NCI-H510A treated with DMSO at 0.1 percent for 48 hours (cell line): ENCODE measurements at places on chromosomes 13 and 19.
A peak's percentile ranks its signal among the peaks of the same experiment; 100 is the strongest.

DNA sequence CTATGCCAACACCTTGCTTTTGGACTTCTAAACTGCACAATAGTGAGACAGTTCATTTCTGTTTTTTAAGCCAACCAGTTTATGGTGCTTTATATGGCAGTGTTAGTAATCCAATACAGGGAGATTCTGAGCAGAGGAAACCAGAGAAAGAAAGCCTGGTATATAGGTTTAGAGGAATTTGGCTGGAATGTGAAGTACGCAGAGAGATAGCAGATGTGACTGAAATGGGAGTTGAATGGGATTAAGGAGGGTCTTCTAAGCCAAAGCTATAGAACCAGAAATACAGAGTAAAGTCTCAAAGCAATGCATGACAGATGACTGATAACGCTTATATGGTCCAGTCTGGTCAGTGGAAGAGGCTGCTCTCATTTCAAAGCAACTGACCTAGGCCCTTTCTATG, 453.7 kb downstream of the GPC6 start:
- DNase-seq = no peak

- DNase-seq = no peak
These were observed 51.1 kb downstream of the RASL11A start for GRCh38 chr13:27321468-27322431.

DNA sequence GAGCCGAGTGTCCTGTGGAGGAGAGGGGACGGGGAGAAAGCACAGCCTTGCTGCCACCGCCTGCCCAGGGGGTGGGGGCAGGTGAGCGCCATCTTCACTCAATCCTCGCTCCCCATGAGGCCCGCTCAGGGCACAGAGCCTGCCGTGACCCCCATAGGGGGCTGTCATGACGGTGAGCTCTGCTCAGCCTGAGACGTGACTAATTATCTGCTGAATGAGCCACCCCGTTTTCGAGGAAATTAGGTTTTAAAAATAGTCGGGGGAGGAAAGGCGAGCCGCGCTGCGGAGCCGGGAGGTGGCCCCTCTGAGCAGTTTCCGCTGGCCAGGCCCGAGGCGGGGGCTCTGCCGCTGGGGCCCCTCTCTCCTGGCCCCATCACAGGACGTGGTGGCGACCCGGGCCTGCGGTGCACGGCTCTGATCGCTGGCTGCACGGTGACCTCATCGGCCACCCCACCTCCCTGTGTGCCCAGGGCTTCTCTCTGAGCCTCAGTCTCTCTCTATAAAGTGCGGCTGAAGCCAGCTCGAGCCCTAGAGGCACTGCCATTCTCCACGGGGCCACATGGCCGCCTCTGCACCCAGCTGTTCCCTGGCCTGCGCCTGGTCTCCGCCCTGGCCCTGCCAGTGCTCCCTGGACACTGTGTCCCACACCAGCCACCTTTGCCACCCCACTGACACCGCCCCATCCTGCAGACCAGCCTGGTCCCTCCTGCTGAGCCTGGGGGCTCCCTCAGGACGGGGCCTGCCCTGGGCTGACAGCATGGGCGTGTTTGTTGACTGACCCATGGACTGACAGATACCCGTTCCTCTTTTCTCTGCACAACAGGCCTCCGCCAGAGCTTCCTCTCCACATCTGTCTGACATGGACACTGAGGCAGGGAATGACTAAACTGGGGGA, 28.3 kb downstream of the PIP5K1C start:
- DNase-seq = no peak

DNA sequence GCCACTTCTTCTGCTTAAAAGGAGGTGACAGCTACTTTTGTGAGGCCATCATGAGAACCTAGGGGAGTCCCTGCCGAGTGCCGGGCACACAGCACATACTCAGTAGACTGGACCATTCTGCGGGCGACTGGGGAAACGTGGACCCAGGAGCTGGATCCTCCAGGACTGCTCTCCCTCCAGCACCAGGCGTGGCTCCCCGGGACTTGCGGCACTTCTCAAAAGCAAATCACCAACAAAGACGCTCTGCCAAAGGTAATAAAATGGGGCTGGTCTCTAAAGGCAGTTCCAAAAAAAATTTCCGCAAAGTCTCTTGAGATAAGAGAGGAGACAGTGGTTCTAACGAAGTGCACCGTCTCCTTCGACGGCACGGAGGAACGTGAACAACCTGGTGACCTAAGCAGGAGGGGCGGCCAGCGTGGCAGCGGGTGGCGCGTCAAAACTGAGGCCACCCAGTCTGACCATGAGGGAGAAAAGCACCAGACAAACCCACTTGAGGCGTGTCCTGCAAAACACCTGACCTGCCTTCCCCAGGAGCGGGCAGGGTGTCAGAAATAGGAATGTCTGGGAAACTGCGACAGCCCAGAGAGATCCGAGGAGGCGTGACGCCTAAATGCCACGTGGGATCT, 1.4 kb upstream of the TMPRSS9 start:
- no peak for DNase-seq

- DNase-seq = no peak
These were observed 2.8 kb downstream of the UBA2 start for GRCh38 chr19:34430738-34431625.

- no peak for DNase-seq
These were observed 238.8 kb upstream of the PCDH20 start for GRCh38 chr13:61654481-61654880.

DNA sequence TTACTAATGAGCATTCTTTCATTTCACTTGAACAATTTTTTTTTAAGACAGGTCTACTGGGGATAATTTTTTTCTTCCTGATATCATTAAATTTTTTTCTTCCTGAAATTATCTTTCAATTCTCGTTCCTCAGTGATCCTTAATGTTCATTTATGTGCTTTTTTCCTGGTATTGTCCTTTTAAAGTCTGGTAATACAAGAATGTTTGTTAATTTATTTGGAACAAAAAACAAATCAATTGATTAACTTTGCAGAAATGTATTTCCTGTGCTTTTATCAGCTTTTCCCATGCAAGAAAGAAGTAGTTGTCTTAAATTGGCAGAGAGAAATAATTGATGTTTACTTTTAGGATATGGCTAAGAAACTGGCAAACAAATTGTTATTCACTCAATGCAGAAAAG, 945.4 kb upstream of the MIR17HG start:
- no peak for DNase-seq

- peak; percentile 2 for DNase-seq
These were observed 301.9 kb upstream of the OBI1 start for GRCh38 chr13:78960881-78961280.
